ENCODE measurements at places on chromosomes 2 and 18.

DNA sequence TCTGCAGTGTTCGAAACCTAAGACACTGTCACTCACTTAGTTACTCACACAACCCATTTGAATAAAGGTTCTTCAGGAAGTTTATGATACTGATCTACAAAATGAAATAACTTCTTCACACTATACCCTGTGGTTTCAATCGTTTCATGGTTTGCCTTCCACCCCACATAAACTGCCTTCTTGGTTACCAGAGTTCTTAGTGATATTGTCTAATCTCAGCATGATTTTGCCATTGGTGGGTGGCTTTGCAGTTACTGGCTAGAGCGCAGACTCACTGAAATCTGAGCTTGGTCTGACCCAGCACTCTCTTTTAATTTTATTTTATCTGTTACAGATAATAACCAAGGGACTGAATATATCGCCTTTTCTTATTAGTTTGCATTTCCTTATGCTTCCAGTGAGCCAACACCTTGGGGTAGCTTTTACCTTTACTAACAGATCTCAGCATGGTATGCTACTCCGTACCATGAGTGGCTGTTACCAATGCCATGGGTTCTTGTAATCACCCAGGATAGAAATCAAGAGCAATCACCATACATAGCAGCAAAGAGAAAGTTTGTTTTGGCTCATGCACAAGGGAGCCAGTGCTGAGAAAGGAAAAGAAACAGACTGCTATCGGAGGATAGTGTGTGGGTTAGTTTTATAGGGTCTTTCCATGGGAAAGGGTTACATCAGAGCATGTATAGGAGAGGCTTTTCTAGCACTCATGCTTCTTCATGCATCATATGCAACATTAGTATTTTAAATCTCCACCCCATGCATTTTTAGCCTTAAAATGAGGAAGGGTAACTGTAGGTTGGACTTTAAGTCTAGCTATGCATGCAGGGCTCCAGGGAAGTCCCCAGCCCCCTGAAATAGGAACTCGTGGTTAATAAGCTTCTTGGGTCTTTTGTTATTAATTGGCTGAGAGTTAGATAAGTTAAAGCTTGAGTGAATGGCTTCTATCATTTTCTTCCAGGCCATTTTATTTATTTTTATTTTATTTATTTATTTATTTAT is 33.3 kb downstream of the ANXA4 start:
- no peaks in the 10 kb centered on the region for H3K36me3 ChIP-seq
- H3K4me3 ChIP-seq = no peak overlapping the region
- no peak overlapping the region for H3K27ac ChIP-seq
- no peaks in the 10 kb centered on the region for H3K27me3 ChIP-seq
- H3K4me1 ChIP-seq = no peaks in the 10 kb centered on the region
- DNase-seq = no peak

GRCh38 chr2:238731961-238732360 is 115.9 kb upstream of the TWIST2 start:
- H3K4me3 ChIP-seq = no peak overlapping the region
- H3K36me3 ChIP-seq = no peaks in the 10 kb centered on the region
- H3K4me1 ChIP-seq = peaks cover 14% of the 10 kb centered on the region
- no peak overlapping the region for H3K27ac ChIP-seq
- DNase-seq = no peak

DNA sequence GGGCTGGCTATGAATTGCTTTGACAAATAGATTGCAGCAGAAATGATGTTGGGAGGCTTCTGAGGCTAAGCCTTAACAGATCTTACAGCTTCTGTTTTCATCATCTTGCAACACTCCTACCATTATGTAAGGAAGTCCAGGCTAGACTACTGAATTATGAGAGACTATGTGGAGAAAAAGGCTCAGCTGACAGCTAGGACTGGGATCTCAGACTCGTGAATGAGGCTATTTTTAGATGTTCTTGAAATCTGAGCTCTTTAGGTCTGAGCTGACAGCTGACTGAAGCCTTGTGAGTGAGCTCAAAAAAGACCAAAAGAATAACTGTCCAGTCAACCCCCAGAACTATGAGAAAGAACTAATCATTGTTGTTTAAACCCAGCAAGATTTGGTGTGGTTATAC is 70.3 kb downstream of the VWC2L start:
- H3K4me1 ChIP-seq = no peaks in the 10 kb centered on the region
- H3K27me3 ChIP-seq = no peaks in the 10 kb centered on the region
- DNase-seq = no peak

DNA sequence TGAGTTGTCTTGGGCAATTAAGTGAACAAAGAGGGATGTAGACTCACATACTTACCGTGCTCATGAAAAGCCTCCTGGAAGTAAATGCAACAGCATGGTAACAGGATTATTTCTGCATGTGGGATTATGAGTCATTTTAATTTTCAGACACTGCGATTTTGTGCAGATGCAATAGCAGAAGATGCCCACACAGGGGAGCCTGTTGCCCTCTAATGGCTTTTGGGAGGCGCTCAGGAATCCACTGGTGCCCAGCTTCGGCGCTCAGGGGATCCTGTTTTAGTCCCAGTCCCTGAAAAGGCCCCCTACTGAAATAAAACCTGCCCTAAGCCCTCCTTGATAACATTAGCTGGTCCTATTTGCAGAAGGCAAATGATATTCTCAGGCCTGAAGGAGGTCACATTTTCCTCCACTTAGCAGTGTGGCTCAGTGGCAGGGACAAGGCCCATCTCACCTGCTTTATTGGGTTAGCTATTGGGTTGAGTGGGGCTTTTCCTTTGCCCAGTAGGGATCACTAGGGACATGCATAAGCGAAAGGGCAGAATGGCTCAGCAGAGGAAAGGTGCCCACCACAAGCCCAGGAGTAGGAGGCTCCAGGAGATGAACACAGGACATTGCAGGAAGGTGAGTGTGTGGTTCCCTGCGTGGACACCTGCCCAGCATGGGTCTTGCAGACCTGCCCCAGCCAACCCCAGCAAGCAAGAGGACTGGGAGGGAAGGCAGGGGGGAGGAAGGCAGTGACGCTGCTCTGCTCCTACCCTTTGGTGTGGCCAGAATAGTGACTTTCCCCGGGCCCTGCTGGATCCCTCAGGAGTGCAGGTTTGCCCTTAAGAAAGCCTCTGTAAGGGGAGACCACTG is 26.5 kb upstream of the KCNS3 start:
- H3K36me3 ChIP-seq = no peaks in the 10 kb centered on the region
- H3K27me3 ChIP-seq = no peaks in the 10 kb centered on the region
- no peak overlapping the region for H3K27ac ChIP-seq
- no peak overlapping the region for H3K4me3 ChIP-seq
- peak; percentile 16 for DNase-seq

- no peaks in the 10 kb centered on the region for H3K27me3 ChIP-seq
- DNase-seq = no peak
- no peak overlapping the region for H3K4me3 ChIP-seq
- no peaks in the 10 kb centered on the region for H3K36me3 ChIP-seq
- no peak overlapping the region for H3K27ac ChIP-seq
Measured at GRCh38 chr2:144471305-144472045, 48.4 kb downstream of the ZEB2 start.

DNA sequence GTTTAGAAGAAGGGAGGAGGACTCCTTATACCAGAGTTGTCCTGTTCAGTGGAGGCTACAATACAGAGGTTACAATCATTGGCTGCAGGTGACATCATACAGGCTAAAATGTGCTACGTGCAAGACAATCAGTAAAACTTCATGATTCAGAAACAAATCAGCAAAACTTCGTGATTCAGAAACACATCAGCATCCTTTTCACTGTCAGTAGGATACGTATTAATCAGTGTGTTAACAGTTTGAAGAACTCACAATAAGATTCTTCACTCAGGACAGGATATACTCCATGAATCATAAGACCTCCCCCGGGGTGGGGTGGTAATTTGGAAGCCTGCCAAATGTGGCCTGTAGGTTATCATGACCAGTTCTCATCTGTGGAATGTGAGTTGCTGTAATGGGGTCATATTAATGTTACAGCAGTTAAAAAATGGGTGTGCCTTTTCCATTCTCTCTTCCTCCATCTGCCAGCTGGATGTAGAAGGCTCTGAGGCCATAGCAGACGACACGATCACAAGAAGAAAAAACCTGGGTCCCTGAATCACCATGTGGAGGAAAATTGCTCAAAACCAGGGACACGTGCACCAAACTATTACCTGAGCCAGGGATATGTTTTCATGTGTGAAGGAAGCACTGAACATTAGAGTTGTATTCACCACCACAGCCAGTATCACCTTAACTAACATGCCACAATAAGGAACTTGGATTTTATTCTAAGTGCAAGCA is 134.8 kb upstream of the CREB1 start:
- H3K27me3 ChIP-seq = no peaks in the 10 kb centered on the region
- H3K27ac ChIP-seq = no peak overlapping the region
- no peaks in the 10 kb centered on the region for H3K36me3 ChIP-seq

- peaks cover 4% of the 10 kb centered on the region for H3K4me1 ChIP-seq
- H3K27me3 ChIP-seq = no peaks in the 10 kb centered on the region
- no peak for DNase-seq
- H3K36me3 ChIP-seq = no peaks in the 10 kb centered on the region
- H3K4me3 ChIP-seq = no peak overlapping the region
Measured at GRCh38 chr2:218343591-218343990, 13.1 kb upstream of the CATIP start.

GRCh38 chr2:115083225-115083624 is 640.8 kb downstream of the DPP10 start:
- H3K36me3 ChIP-seq = no peaks in the 10 kb centered on the region
- no peak overlapping the region for H3K27ac ChIP-seq
- no peaks in the 10 kb centered on the region for H3K27me3 ChIP-seq
- H3K4me1 ChIP-seq = no peaks in the 10 kb centered on the region

- H3K27ac ChIP-seq = no peak overlapping the region
- no peaks in the 10 kb centered on the region for H3K4me1 ChIP-seq
- no peaks in the 10 kb centered on the region for H3K27me3 ChIP-seq
- H3K36me3 ChIP-seq = no peaks in the 10 kb centered on the region
- no peak overlapping the region for H3K4me3 ChIP-seq
Measured at GRCh38 chr2:34998741-34999140, 1356.8 kb upstream of the CRIM1 start.

- DNase-seq = no peak
- no peaks in the 10 kb centered on the region for H3K27me3 ChIP-seq
- no peaks in the 10 kb centered on the region for H3K36me3 ChIP-seq
- H3K4me3 ChIP-seq = no peak overlapping the region
Measured at GRCh38 chr2:230505162-230505561, 89.2 kb downstream of the SP100 start.

DNA sequence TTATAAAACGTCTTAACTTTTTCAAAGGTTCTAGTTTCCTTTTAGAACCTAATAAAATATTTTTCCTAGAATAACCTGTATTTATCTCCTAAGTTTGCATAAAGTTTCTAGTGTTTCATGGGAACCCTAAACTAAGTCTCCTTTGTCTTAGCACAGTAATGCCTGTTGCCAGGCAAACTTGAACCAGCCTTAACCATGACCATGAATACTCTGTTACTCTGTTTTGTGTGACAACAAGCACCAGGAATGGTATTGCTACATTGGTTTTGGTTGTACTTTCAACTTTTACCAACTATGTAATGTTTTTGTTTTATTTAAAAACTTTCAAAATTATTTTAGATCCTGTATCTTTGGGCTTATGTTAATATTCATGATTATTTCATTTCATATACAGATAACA is 137.6 kb downstream of the CERS6 start:
- no peaks in the 10 kb centered on the region for H3K4me1 ChIP-seq
- no peak overlapping the region for H3K4me3 ChIP-seq
- no peaks in the 10 kb centered on the region for H3K36me3 ChIP-seq
- H3K27ac ChIP-seq = no peak overlapping the region

GRCh38 chr18:62485684-62486083 is 37.1 kb upstream of the ZCCHC2 start:
- H3K27ac ChIP-seq = no peak overlapping the region
- H3K4me3 ChIP-seq = no peak overlapping the region
- no peaks in the 10 kb centered on the region for H3K4me1 ChIP-seq
- no peaks in the 10 kb centered on the region for H3K36me3 ChIP-seq
- no peaks in the 10 kb centered on the region for H3K27me3 ChIP-seq

GRCh38 chr2:112582314-112582746 is 2.1 kb upstream of the CHCHD5 start:
- peaks cover 5% of the 10 kb centered on the region for H3K4me1 ChIP-seq
- no peak for DNase-seq
- no peak overlapping the region for H3K4me3 ChIP-seq
- H3K27me3 ChIP-seq = no peaks in the 10 kb centered on the region
- H3K27ac ChIP-seq = no peak overlapping the region

DNA sequence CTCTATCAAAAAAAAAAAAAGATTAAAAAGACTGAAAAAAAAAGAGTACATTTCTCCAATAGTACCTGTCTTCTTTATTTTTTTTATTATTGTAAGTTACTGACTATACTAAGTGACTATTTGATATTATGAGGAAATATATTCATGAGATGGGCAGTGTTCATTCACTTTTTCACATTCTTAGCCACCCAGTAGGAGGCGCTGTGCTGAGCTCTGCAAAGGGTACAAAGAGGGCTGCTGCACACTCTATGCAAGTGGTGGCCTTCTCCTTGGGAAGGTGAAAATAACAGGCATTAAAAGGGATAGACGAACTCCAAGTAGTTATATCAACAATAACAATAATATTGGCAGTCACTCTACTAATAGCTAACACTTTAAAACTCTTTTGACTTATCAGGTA is 1034.9 kb upstream of the FANCL start:
- no peaks in the 10 kb centered on the region for H3K4me1 ChIP-seq
- DNase-seq = no peak
- H3K36me3 ChIP-seq = no peaks in the 10 kb centered on the region
- H3K27ac ChIP-seq = no peak overlapping the region

DNA sequence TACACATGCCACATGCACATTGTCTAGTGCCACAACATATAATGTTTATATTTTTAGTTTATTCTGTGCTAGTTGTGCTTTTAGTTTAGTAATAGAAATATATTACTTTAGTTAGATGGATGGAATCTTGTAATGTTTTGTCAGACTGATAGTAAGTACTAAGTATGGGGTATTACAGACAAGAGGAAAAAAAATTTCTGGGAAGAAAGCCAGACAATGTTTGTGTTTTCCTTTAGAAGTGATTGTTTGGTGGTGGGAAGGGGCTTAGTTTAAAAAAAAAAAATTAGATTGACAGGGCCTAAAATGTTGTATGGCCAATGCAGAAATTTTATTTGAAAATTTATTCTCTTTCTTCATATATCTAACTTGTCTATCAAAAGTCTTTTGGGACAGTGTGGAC is 37.8 kb downstream of the ACVR2A start:
- no peak for DNase-seq
- H3K4me3 ChIP-seq = no peak overlapping the region
- H3K36me3 ChIP-seq = no peaks in the 10 kb centered on the region
- no peaks in the 10 kb centered on the region for H3K27me3 ChIP-seq
- no peak overlapping the region for H3K27ac ChIP-seq
- no peaks in the 10 kb centered on the region for H3K4me1 ChIP-seq

- no peaks in the 10 kb centered on the region for H3K36me3 ChIP-seq
- H3K27me3 ChIP-seq = no peaks in the 10 kb centered on the region
- H3K27ac ChIP-seq = peak overlapping the region; percentile 93
- peak; percentile 50 for DNase-seq
- H3K4me3 ChIP-seq = no peak overlapping the region
Measured at GRCh38 chr18:63249771-63250170, 69.8 kb downstream of the BCL2 start.

- DNase-seq = no peak
- no peaks in the 10 kb centered on the region for H3K27me3 ChIP-seq
- no peak overlapping the region for H3K27ac ChIP-seq
- no peaks in the 10 kb centered on the region for H3K36me3 ChIP-seq
Measured at GRCh38 chr2:10905862-10906143, 5.9 kb upstream of the KCNF1 start.
